ENCODE measurements at places on chromosomes 2 and 18.

DNA sequence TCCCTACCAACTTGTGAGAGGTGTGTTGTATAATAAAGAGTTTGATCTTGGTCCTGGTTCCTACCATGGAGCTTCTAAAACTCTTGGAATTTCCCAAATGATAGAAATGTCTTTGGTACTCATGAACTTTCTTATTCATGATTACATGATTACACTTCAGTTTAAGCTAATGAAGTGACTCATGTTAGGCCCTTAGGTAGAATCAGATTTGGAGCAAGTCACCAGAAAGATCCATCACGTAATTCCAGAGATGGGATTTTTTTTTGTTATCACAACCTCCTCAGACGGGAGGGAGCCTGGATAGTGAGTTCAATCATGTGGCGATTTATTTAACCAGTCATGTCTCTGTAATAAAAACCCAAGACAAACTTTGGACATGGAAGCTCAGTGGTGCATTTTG is 1287.6 kb upstream of the ZEB2 start:
- DNase-seq = no peak

- no peak for DNase-seq
Observed at GRCh38 chr2:34909992-34910705, 1311.0 kb upstream of the FAM98A start.

- no peak for DNase-seq
Observed at GRCh38 chr18:55485666-55486065, 102.3 kb downstream of the TCF4 start.

- DNase-seq = no peak
Observed at GRCh38 chr2:179899666-179900065, 38.3 kb upstream of the ZNF385B start.

DNA sequence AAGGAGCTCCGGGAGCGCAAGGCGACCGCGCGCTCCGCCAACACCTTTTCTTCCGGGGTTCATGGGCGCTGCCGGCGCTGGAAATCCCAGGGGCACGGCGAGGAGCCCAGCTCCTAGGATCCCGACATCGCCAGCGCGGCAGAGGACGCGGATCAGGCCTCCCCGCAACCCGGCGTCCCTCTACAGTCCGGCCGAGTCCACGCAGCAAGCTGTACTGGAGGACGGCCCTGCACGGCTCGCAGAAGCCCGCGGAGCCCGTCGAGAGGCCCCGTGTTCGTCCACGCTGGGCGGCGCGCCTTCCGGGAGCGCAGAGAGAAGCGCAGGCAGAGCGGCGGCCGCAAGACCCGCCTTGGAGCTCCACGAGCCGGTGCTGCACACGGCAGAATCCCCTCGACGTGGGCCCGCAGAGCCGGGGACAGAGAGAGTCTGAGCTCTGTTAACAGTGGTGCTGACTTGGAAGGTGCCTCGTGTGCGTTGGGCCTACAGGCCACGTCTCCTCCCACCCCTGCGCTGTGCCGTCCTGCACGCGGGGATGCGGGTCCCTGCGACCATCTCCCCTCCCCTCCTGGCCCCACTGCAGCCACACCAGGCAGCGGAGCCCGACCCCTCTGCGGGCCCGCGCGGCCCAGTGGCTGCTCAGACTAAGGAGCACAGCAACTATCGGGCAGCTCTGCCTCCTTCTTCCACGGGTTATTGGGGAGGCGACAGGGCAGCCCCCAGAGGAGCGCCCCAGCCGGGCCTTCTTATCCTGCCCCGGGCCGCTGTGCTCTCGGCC is 28.1 kb upstream of the PTPN2 start:
- no peak for DNase-seq

- no peak for DNase-seq
Observed at GRCh38 chr2:112915300-112916144, 4.6 kb downstream of the IL37 start.

GRCh38 chr2:232889876-232890401 is 19.9 kb downstream of the SNORC start:
- DNase-seq = no peak

GRCh38 chr2:9401059-9401547 is 22.2 kb downstream of the ITGB1BP1 start:
- no peak for DNase-seq

GRCh38 chr2:110818767-110819481 is 86.6 kb downstream of the ACOXL start:
- no peak for DNase-seq

- DNase-seq = no peak
Observed at GRCh38 chr18:38752430-38752829, 1186.8 kb upstream of the CELF4 start.

DNA sequence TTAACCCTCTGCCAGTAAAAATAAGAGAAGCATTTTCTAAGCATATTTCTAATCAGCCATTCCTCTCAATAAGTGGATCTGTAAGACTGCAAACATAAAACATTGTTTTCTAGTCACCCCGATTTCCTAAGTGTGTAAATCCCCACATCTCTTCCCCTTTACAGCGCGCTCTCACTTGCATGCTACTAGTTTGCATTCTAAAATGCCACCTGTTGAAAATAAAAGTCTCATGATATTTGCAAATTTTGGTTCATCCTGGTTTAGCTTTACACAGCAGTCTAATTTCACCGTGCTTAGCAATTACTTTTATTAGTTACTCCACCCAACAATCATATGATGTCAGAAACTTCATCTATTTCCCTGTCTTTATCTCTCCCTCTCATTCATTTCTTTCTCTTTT is 1230.7 kb upstream of the ZEB2 start:
- no peak for DNase-seq

DNA sequence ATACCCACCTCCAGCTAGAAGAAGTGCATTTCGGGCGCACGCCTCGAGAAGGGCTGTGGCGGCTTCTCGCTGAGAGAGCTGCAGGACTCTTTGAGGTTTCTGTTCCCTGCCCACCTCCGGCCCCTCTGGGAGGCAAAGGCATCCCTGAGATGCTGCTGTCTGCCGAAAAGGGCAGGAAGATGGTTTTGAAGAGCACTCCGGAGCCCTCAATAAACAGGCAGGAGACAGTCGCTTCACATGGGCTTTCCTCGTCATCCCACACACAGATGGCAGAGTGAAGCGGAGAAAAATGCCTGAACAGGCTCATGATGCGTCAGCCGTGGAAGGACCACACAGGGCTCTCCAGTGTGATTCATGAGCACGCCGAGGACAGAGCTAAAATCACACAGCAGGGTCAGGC is 25.4 kb upstream of the GLI2 start:
- DNase-seq = no peak

DNA sequence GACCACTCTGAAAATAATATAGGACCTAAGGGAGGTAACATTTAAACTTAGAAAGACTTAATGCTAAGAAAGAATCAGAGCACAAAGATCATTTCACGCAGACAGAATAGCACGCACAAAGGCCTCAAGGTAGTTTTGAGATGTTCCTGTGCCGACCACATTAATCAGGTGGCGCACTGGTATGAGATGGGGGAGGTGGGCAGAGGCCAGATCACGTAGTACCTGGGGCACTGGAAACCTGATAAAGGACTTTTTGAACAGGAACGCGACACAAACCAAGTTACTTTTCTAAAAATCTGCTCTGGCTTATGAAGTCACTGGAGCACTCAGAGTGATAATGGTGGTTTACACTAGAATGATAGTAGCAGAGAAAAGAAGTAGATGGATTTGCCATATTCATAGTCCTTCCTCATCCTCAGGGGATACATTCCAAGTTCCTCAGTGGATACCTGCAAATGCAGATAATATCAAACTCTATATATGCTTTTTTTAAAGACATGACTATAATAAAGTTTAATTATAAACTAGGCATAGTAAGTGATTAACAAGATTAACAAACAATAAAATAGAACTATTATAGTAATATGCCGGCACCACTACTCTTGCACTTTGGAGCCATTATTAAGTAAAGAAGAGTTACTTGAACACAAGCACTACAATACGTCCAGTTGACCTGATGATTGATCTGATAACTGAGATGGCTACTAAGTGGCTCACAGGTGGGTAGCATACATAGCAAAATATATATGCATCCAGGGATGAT is 42.6 kb upstream of the CDCA7 start:
- no peak for DNase-seq

- DNase-seq = no peak
Observed at GRCh38 chr2:76584474-76584873, 873.8 kb upstream of the GCFC2 start.

DNA sequence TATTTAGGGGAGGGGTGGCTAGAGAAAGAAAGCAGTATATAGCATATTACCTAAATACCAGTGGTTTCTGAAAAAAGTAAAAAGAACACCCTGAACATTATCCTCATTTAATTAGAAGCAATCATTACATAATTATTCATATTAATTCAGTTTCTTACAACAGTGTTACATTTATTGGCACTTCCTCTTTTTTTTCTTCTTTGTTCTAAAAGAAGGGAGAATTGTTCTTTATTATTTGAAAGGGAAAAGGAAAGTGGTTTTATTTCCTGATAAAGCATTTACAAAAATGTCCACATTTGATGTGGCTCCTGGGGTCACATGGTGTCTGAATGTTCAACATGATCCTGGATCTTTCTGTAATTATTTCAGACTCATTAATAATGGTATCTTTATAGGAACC is 254.9 kb upstream of the ZEB2 start:
- DNase-seq = no peak

DNA sequence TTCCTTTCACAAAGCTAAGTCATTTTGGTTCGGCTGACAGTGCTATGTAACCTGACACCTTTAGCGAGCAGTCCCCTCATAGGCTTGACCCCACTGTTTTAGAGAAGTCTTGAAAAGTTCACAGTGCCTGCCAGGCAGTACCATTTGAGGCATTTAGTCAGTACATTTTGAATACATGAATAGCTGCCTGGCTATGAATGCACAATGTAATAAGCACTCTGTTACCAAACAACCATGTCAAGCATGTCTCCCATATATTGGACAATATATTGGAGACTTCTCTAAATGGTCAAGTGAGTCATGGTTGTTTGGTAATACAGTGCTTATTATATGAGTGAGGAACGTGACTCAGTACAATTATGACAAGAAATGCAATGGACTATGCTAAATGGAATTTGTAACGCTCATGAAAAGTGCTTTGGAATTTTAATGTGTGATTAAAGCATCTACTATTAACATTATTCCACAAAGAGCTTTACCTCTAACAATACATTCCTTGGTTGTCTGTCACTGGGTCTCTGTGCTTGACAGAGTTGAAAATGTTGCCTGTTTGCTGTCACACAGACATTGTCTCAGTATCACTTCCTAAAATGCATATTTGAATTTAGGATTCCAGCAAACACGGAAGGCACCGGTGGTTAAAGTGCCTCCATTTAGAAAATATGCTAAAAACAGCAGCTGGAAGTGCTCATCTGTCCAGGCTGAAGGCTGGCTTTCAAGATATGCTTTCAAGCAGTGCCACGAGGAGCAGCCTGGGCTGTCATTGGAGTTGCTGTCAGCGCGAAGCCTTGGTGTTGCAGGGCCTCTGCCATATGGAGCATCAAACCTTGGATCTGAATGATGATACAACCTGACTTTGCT is 458.6 kb downstream of the FBXO15 start:
- DNase-seq = no peak

DNA sequence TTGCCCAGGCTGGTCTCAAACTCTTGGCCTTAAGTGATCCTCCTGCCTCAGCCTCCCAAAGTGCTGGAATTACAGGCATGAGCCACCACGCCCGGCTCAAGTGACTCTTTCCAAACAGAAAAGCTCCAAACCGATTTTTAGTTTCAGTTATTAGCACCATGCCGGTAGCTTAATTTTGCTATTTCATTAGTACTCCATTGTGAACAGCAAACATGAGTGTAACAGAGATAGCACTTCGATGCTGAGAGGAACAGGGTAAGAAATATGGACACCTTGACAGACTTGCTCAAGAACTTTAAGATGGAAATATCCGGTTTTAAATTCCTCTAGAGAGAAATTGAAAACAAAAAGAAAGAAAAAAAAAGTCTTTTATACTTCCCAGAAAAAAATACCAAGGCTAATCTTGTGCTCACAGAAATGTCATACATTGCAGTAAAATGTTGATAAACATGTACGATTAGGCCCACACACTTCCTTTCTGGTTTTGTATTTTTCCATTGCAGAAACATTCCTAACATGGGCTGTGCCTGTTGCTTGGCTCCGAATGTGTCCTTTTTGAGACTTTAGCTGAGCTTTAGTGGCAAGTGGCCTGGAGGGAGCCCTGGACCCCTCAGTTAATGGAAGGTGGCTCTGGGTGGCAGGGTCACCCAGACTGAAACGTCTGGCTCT is 18.3 kb downstream of the FHL2 start:
- DNase-seq = no peak

DNA sequence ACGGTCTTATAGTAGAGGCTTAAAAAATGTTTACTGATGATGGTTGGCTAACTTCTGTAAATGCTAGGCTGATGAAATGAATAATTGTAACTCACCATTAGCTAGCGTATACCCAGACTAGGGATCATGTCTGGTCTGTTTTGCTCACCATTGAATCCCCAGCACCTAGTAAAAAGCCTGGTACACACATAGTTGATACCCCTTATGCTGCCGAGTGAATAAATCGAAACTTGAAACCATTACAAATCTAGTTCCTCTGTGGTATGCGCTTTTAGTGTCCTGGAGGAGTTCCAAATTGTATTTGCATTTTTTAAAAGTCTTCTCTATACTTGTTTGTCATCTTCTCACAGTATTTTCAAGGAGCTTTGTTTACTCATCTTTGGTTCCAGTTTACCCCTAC is 1.3 kb downstream of the TAF1B start:
- no peak for DNase-seq

DNA sequence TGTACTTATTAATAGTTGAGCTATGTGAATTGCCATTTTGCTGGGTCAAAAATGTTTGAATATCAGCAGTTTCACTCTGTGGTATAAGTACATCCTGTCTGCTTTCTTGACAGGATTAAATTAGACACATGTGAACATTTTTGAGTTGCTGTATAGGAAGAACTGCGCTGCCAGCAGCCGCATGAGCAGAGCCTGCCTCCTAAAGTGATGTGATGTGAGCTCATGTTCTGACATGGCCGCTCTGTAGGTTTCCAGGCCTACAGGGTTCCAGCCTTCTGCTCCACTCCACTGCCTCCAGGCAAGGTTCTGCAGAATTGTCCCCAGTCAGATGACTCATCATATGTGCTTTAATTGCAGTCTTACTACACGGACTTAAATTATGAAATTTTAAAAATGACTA is 119.7 kb upstream of the NFATC1 start:
- no peak for DNase-seq

GRCh38 chr18:10064267-10064666 is 150.5 kb downstream of the VAPA start:
- DNase-seq = no peak

DNA sequence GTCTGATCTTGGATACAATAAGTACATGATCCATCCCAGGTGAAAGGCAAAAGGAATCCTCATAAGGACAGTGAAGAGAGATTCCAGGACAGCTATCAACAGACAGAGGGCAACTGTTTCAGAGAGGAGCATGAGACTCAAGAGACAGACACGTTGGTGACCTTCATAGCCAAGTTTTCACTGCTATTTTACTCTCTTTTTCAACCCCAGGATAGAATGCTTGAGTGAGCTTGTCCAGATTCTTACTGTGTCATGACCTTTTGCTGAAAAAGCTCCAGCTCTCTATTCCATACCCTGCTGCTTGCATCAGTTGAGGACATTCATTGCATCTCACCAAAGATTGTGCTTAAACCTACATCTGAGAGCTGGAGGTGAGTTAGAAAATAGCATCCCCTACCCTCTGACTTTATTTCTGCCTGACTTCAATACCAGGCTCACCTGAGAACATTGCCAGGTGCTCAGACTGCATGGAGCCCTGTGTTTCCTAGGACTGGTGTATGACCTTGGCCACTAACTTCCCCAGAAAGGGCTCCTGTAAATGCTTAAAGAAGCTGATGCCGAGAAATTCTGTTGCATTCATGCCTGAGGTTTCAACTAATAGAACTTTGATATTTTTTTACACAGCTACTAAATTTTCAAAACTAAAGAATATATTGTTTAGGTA is 70.4 kb upstream of the TMEM17 start:
- no peak for DNase-seq

All from NCI-H1436 treated with DMSO at 0.1 percent for 48 hours (cell line).